ENCODE measurements at places on chromosomes 12 and 14.
A peak's percentile ranks its signal among the peaks of the same experiment; 100 is the strongest.

- DNase-seq = no peak
Measured at GRCh38 chr14:101905614-101906013, 58.8 kb upstream of the DYNC1H1 start.

DNA sequence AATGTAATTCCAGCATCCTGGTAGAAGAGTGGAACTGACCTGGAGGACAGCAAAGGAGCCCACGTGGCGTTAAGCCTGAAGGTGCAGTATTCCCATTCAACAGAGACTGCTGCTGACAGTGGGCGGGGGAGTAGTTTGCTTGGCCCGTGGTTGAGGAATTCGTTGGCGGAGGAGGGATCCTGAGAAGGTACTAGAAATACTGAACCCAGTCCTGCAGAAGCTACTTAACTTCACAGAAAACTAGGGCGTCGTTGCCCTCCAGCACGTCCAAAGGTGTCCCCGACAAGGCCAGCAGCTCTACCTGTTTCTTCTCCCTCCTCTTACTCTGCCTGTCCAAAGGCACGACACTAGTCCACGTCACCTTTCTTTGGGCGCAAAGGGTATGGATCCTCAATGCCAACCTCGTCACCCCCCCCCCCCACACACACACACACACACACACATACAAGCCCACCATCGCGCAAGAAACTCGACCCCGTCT is 303 bp downstream of the PUS7L start:
- no peak for DNase-seq

DNA sequence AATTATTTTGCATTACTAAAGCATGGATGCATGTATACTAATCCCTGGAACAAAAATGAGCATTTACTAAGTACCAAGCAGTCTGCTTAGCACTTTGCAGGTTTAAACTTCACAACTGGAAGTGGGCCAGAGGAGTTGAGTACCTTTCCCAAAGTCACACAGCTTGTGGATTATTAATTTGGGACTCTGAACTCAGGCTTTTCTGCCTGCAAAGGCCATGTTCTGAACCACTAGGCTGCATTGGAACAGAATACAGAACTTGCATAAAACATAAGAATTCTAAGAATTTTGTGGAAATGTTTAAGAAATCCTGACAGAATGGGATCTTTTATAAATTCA is 132.9 kb upstream of the AMIGO2 start:
- no peak for DNase-seq

GRCh38 chr12:120228291-120229070 is 27.6 kb upstream of the RPLP0 start:
- peak; percentile 89 for DNase-seq

DNA sequence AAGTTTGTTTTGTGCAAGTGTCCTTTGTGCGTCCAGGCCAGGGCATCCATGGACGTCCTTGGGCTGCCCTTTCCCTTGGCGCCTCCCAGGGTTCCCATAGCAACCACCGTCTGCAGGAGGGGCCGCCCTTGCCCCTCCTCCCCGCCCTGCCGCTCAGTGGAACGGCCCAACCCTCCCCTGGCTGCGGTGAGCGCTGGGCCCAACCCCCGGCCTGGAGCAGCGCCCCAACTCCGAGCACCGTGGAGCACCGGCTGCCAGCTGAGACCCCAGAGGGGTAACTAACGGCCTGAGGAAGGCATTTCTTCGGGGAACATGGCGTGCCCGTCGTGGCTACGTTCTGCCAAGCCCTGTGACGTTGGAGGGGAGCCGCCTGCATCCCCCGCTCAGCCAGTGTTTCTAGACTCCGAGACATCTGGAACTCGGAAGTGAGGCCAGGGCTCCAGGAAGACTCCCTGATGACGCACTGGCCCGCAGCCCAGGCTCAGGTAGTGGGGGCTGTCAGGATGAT is 5.3 kb upstream of the ACACB start:
- DNase-seq = peak; percentile 95

- DNase-seq = no peak
Measured at GRCh38 chr14:90317286-90317685, 14.5 kb downstream of the NRDE2 start.

- DNase-seq = peak; percentile 44
Measured at GRCh38 chr12:108955225-108955835, 65.5 kb downstream of the SVOP start.

- DNase-seq = no peak
Measured at GRCh38 chr12:20142316-20142715, 226.0 kb upstream of the PDE3A start.

- DNase-seq = no peak
Measured at GRCh38 chr14:98903371-98903770, 368.6 kb downstream of the BCL11B start.

DNA sequence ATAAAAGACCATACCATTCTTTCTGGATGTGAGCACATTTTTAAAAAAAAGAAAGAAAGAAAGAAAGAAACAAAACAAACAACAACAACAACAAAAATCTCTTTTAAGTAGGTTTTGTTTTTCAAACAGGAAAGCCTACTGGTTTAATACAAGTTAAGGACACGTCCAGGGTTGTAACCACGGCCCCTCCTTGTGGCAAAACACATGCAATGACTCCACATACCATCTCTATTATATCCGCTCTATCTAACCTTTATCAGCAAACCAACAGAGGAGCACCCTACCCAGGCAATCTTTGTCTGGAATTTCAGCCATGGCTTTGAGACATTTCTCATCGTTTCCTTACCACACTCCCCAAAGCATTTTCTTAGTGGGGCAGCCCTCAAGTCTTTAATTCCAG is 360.5 kb upstream of the TMPO start:
- no peak for DNase-seq

DNA sequence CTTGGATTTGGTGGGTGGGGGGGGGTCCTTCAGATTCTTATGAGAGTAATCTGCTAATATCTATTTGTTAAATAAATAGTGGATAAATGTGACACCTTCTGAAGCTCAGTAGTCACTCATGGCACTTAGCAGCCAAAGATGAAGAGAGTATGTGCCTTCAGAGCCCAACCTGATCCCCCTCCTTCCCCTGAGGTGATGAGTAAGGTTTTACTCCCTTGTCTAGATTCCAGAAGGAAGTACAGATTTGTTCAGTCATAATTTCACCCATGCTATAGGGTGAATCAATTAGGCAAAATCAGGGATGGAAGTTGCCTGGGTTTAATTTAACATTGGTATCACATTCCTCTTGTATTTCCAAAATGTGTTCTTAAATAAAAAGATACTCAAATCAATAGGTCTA is 340.3 kb upstream of the ATP2B1 start:
- no peak for DNase-seq

- no peak for DNase-seq
Measured at GRCh38 chr12:52311285-52311648, 9.9 kb downstream of the KRT83 start.

DNA sequence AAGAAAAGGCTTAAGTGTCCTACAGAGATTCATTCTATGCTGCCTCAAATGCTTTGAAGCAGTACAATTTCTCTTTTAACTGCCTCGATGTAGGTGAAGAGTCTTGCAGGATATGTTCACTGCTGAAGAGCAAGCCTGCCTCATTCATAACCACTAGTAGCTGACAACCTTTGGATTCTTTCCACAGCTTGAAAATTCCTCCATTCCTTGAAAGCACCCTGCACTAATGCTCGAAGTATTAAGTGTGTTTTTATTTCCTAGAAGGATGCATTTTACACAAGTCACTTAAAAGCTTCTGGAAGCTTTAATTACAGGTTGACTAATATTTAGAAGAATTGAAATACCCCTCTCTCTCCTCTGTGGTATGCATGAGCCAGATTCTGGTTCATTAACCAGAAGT is 429.4 kb downstream of the DIO2 start:
- DNase-seq = no peak

DNA sequence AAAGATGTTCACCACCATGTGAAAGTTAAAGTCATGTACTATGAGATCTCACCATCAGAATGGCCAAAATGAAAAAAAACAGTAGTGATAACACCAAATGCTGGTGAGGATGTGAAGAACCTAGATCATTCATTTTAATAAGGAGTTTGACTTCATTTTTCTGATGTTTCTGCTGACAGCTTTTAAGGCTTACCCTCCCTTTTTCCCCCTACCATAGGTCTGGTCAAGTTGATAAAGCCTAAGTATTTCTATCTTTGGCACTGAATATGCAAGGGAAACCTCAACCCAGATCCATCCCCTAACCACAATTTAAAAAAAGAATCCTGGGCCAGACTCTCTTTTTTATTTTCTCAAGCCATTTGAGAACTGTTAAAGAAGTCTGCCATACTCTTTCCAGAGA is 689.6 kb upstream of the FOXG1 start:
- DNase-seq = no peak

DNA sequence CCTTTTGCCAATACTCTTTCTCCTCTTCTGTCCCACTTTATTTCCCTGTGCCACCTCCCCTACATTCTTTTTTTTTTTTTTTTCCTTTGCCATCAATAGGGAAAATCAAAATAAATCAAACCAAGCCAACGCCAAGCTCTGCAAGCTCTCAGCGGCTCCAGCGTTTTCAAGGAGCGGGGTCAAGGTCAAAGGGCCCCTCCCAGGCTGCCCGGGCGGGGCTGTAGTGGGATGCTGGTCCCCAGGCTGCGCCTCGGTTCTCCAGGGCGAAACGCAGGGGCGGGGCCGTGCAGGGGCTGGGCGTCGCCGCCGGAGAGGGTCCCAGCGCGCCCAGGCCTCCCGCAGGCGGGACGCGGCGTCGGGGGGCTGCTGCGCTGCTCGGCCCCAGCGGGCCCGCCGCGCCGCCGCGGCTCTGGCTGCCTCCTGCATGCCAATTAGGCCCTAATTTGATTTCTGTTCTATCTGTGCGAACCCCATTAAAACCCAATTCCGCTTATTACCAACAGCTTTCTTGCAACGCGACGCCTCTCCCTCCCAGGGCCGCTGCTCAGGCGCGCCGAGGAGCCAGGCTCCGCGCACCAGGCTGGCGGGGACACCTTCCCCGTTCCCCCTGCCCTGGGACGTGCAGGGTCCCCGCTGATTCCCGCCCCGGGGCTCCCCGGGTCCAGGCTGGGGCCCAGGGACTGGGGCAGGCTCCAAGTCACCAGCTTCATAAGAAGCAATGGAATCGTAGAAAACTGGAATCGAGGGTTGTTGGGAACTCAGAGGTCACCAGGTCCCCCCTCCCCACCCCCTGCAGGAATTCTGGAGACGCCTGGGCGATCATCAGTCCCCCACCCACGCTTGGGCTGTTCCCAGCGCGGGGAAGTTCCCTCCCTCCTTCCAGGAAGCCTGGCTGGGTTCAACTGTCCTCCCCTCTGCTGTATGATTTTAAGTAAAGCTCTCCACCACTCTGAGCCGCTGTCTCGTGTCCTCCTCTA is 50.7 kb upstream of the MAP1LC3B2 start:
- DNase-seq = peak; percentile 48

GRCh38 chr12:42725809-42726208 is 136.3 kb upstream of the PRICKLE1 start:
- DNase-seq = no peak

DNA sequence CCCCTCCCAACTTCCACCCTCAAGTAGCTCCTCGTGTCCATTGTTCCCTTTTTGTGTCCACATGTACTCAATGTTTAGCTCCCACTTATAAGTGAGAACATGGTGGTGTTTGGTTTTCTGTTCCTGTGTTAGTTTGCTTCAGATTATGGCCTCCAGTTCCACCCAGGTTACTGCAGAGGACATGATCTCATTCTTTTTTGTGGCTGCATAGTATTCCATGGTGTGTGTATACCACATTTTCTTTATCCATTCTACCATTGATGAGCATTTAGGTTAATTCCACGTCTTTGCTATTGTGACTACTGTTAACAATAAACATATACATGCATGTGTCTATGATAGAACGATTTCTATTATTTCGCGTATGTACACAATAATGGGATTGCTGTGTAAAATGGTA is 362.6 kb downstream of the TMTC2 start:
- DNase-seq = no peak

DNA sequence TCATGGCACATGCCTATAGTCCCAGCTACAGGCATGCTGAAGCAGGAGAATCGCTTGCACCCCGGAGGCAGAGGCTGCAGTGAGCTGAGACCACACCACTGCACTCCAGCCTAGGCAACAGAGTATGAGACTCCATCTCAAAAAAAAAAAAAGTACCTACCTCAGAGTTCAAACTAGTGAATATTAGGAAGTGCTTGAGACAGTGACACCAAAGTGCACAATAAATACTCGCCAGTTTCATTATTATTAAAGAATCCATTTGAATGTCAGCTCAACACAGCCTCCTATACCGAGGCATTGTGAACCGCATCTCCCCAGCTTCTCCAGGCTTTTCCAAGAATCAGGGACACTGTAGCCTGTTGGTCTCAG is 5.0 kb downstream of the GAPDH start:
- no peak for DNase-seq

DNA sequence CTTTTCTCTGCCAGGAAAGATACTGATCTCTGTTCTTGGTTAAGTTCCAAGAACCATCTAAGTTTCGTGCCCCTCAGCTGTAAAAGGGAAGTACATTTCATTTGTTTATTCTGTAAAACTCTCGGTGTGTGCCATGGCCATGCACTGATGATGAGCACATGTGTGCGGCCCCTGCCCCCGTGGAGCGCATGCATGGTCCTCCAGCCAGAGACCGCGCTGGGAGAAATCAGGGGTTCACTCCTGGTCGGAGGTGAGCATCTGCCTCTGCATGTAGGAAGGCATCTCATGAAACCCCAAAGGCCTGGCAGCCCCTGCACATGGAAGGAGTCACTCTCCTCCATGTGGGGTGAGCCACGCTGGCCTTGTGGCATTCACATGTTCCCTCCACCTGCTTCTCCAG is 102.5 kb upstream of the RTL1 start:
- DNase-seq = no peak

GRCh38 chr14:88706425-88706824 is 86.3 kb downstream of the EML5 start:
- DNase-seq = no peak

GRCh38 chr14:20386276-20386855 is 26.9 kb downstream of the TEP1 start:
- DNase-seq = no peak

GRCh38 chr12:119659289-119659897 is 8.5 kb upstream of the PRKAB1 start:
- no peak for DNase-seq

DNA sequence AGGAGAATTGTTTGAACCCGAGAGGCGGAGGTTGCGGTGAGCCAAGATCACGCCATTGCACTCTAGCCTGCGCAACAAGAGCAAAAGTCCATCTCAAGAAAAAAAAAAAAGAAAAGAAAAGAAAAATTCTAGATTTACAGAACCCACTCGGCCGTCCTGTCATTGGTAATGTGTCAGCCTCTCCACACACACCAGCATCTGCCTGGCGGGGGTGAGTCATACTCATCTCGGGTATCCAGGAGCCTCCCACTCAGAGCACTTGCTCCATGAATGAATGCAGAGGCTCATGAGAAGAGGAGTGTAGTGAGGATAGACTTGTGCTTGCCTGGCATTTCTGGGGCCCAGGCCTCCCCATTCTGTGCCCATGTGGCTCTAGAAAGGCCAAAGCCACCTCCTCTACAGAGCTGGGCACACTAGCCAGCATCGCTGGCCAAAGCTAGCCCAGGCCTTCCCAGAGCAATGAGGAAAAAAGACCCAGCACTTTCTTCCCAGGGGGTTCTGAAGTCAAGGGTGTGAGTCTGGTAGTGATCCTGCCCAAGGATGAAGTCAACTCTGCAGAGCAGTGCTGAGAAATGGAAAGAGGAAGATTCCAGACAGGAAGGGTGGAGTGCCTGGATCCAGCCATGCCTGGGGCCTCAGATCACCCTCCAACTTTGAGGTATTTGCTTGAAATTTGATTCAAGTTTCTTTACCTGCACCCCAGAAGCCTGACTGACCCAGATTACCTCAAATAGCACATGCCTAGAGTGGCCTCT is 31.2 kb upstream of the KLC1 start:
- DNase-seq = peak; percentile 53

Measured in left cardiac atrium (tissue), 4 donors.